Stimulated activated CD4-positive, alpha-beta T cell treated with anti-CD3 and anti-CD28 coated beads, Interleukin-1b, Interleukin-23, amount 100 ng/mL, for 24 hours (primary cell): ENCODE measurements at places on chromosomes 7 and 10.

DNA sequence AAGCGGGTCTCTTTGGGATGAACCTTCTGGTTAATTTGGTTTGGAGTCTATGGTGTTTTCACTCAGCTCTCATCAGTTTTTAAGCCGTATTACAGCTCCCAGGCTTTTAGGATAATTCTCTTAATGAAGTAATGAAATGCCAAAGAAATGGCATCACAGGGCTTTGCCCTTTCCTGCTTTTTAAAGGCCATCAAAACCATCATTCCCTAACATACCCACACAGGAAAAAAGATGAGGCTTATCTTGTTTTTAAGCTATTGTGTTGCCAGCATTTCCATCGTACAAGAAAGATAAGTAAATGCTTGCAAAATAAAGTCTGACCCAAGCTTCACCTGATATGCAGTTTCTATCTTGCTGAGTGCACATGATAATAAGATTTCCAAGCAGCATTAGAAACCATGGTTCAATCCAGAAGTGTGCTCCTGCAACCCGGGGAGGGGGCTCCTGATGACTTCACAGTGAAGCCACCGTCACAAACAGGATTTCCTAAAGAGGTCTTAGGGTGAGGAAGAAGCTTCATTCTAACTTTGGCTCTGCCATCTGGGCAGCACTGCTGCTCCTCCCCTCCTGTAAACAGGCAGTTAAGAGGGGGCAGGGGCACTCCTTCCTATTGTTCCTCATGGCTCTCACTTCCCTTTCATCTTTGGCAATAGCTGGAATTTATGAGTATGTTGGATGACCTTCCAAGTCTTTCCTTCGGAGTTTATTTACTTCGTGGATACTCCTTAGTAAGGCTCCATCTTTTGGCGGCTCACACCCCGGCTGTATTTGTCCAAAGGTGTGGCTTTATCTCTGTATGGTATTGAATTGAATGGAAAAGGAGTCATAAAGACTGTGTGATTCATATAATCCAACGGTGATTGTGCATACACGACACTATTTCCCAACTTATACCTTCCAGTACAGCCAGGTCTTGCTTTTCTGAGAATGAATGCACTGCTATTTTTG, 55.2 kb upstream of the FAM133B start:
- DNase-seq, result no peak

DNA sequence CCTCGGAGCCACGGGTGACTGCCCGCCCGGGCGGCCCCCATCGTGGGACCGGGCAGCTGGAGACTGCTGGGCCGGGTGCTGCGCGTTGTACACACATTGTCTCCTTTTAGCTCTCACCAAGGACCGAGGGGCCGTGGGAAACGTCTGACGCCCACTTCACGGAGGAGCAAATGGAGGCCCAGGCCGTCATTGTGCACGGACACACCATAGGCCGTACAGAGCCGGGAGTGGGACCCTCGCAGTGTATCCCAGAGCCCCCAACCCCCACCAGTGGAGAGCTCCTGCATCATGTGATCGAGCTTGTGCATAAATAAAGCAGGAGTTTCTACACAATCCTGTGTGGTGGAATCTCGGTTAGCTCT, 722 bp downstream of the DENND10 start:
- DNase-seq, result no peak

DNA sequence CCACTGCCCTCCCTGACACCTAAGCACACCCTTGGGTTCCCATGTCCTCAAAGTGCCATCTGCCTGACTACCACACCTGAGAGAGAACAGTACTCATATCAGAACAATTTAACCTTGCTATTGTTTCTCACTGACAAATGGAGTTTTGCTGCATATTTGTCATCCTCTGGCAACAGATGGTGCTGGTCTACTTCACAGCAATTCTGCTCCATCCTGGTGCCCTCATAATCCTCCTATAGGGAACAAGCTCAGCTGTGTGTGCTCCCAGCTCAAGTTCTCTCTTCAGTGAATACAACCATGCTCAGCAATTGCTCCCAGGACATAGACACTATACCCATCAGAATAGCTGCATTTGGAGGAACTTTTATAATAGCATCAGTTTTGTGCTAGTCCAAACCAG, 32.8 kb upstream of the ITGB1 start:
- DNase-seq, result no peak

DNA sequence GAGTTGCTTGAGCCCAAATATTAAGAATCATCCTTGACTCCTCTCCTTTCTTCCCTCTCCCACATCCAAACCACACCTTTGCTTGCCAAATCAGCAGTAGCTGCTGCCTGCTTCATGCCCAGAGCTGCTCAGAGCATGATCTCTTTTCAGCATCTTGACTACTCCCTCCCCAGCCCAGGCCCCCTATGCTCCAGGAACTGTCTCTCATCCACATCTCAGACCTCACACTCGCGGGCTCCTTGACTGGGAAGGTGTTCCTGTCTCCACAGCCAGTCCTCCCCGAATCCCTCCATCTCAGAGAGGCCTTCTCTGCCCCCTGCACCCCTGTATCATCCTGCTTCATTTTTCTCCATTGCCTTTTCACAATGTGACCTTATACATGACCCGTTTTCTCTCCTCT, 157.0 kb downstream of the DNAJB6 start:
- DNase-seq, result no peak

- DNase-seq, result no peak
These were observed 18.7 kb upstream of the ITGA8 start for GRCh38 chr10:15738270-15738925.

- no peak for DNase-seq
These were observed 14.5 kb downstream of the FAM24B start for GRCh38 chr10:122864901-122865300.

- DNase-seq, result no peak
These were observed 120.2 kb downstream of the CYP26A1 start for GRCh38 chr10:93193906-93194305.

DNA sequence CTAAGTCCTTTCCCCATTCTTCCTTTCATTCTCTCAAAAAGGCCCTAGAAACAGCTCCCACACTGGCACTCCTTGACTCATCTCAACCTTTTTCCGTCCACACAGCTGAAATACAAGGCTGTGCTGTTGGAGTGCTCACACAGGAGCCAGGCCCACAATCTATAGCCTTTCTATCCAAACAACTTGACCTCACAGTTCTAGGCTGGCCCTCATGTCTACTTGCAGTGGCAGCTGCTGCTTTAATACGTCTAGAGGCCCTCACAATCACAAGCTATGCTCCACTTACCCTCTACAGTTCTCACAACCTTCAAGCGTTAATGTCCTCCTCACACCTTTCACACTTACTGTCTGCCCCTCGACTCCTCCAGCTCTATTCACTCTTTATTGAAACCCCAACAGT, 12.0 kb upstream of the LRRC61 start:
- DNase-seq, result no peak

DNA sequence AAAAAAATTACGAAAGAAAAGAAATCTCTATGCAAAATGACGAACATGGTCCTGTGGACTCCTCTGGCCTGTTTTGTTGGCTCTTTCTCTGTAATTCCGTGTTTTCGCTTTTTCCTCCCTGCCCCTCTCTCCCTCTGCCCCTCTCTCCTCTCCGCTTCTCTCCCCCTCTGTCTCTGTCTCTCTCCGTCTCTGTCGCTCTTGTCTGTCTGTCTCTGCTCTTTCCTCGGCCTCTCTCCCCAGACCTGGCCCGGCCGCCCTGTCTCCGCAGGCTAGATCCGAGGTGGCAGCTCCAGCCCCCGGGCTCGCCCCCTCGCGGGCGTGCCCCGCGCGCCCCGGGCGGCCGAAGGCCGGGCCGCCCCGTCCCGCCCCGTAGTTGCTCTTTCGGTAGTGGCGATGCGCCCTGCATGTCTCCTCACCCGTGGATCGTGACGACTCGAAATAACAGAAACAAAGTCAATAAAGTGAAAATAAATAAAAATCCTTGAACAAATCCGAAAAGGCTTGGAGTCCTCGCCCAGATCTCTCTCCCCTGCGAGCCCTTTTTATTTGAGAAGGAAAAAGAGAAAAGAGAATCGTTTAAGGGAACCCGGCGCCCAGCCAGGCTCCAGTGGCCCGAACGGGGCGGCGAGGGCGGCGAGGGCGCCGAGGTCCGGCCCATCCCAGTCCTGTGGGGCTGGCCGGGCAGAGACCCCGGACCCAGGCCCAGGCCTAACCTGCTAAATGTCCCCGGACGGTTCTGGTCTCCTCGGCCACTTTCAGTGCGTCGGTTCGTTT, 83.5 kb upstream of the SLF2 start:
- DNase-seq, result no peak

DNA sequence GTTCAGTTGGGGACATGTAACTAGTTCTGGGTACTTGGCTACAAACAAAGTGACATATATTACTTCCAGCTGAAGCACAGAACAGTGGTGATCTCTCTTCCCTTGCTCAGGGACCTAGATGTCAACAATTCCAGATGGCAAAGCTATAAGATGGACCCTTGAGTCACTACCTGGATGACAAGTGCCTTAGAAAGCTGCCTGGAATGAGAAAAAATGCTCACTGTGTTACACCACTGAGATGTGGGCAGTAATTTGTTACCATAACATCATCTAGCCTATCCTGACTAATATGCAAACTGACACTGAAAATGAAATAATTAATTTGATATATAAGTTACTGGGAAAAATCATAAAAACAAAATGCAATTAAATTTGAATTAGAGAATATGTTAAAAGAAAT, 16.4 kb upstream of the CTTNBP2 start:
- DNase-seq, result no peak

GRCh38 chr10:86824151-86824550, 67.7 kb downstream of the BMPR1A start:
- DNase-seq, result no peak

DNA sequence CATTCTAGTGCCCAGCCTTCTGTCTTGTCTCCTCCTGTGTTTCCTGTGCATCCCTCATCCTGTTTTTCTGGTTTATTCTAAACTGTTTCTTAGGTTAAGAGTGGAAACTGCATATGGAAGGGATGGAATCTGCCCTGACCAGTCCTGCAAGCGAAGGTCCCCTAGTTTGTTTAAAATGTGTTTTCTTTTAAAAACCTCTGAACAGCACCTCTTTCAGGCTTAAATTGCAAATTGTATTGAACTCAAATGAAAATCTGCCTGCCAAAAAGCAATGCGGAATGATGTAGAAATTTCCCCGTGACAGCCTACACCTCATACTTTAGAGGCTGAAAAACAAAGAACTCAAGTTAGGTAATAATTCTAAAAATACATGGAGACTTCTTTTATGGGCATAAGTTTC, 222.8 kb upstream of the IMMP2L start:
- no peak for DNase-seq

- DNase-seq, result no peak
These were observed 18.6 kb upstream of the ZMIZ1 start for GRCh38 chr10:79049931-79050895.

DNA sequence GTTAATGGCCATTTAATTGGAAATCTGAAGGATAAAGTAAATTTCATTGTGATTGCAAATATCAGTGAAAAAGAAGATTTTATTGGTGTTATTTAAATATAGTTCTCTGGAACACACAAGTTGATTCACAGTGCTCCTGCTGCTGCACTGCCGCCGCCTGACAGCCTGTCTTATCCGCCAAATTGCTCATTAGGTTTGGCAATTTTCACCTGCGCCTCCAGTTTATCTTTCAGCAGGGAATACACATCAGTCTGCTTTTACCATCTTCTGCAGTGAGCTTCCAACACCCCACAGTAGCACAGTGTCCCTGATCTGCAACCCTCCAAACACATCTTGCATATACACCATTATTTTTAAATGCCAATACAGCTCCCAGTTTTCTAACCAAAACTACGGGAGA, 308.3 kb downstream of the PARD3 start:
- no peak for DNase-seq

GRCh38 chr7:127979728-127980126, 51.5 kb downstream of the LRRC4 start:
- DNase-seq, result no peak

DNA sequence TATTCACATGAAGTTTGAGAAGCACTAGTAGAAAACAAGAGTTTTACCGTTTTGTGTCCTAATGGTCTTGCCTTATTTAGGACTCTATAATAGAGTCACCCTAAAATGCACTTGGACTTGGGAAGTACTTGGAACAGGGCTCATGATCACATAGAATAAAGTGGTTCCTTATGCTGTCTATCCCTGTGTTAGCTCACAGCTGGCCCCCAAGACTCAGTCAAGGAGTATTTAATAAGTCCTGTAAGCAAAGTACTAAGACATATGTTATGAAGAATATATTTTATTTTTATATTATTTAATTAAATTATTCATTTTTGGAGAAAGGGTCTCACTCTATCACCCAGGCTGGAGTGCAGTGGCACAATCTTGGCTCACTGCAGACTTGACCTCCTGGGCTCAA, 54.5 kb downstream of the XRCC2 start:
- no peak for DNase-seq

DNA sequence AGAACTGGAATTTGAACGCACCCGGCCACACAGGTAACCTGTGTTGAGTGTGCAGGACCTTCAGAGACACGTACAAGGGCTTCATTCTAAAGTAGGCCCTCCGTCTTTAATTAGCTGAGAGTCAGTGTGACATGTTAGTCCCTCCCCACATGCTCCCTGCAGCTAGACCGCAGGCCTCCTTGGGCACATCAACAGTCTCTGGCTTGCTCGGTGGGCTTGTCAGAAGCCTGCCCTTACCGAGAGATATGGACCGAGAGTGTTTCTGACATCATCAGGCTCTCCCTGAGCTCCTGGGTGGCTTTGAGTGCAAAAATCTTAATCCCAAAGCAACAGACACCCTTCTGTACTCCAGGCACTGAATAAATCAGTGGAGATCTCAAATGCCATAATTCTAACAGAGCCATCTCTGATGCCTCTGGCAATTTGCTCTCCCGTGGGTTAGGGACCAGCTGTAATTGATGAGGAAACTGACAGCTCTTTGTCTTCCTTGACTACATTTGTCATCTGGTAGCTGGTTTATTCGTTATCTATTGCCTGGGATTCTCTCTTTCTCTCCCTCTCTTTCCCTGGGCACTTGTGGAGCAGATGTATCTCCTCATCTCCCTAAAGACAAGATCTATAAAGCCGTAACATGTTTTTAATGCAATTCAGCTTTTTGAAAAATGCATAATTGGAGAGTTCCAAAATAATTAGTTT, 850.6 kb downstream of the TYW1 start:
- DNase-seq, result no peak

DNA sequence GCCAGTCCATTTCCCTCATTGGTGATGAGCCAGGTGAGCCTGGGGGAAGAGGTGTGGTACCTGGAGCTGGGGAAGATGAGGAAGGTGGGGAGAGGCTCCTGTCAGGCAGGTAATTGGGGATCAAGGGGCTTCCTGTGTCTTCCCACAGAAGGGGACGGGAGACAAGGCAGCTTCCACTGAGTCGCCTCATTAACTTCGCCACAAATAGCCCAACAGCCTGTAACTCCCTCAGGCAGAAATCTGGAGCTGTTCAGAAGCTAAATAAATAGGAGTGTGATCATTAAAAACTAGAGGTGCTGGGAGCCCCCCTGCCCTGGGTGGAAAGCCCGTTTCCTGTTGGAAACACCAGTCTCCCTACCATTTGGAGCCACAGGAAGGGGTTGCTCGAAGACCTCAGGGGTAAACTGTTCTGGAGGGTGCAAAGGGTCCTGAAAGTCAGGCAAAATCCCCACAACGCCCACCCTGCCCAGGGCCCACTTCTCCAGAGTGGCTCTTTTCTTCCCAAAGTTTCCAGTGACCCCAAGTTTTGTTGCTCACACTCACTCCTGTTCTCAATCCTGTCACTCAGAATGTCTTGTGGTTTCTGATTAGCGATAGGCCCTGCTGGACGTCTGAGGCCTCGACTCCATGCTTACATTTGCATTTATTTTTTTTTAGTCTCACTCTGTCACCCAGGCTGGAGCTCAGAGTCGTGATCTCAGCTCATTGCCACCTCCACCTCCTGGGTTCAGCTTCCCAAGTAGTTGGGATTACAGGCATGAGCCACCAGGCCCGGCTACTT, 25.7 kb downstream of the UNC5B start:
- DNase-seq, result no peak
